ENCODE measurements at places on chromosomes 5 and 9. TPM values are rescaled to one million over a fixed set of nuclear protein-coding genes. Genes with fewer than 3 reads are reported as not detected.
A peak's percentile ranks its signal among the peaks of the same experiment; 100 is the strongest.

GRCh38 chr5:57577432-57578175, 95.0 kb upstream of the ACTBL2 start:
- DNase-seq: no peak
- H3K36me3 ChIP-seq: no peaks in the 10 kb centered on the region
- H3K4me3 ChIP-seq: no peak overlapping the region
- H3K4me1 ChIP-seq: no peaks in the 10 kb centered on the region
- no peak overlapping the region for H3K27ac ChIP-seq

GRCh38 chr9:86406366-86406765, 52.2 kb upstream of the TUT7 start:
- H3K4me3 ChIP-seq: no peak overlapping the region
- peaks cover 40% of the 10 kb centered on the region for H3K4me1 ChIP-seq
- peak overlapping the region; percentile 82 for H3K27ac ChIP-seq
- DNase-seq: peak; percentile 28
- no peaks in the 10 kb centered on the region for H3K36me3 ChIP-seq

GRCh38 chr9:121358751-121359150, 11.3 kb downstream of the STOM start:
- H3K4me3 ChIP-seq: no peak overlapping the region
- DNase-seq: no peak
- H3K27ac ChIP-seq: peak overlapping the region; percentile 71
- H3K36me3 ChIP-seq: peaks cover 14% of the 10 kb centered on the region
- H3K27me3 ChIP-seq: no peaks in the 10 kb centered on the region

DNA sequence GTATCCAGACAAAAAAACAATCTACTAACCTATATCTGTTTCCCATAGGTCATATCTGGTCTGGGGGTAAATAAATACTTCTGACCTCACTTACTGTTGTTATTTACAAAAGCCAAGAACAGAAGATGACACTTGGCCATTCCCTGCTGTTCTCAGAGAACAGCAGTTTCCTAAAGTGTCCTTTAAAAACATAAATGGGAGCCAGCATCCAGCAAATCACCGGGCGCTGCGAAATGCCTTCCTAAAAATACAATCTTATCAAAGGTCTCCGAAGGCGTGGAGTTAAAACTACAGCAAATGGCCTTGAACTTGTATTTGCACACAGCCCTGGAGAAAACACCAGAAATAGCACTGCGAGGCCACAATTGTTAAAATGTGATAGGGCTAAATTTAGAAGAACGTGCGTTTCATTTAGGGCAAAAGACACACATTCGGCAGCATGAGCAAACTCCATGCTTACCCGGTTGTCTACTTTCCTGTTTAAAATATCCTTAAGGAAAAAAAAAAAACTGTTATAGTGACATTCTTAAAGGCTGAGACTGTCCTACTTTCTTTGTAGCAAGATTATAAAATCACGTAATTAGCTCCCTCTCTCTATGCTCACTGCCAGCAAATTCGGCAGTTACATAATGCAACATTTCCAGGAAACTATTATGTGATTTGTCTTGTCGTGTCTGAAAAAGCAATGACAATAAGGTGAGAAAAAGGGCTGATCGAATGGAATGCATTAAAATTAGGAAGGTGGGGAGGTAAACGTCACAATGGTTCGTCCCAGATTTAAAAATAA, 1.5 kb downstream of the NFIL3 start:
- peak overlapping the region; percentile 97 for H3K27ac ChIP-seq
- H3K4me3 ChIP-seq: peak overlapping the region; percentile 64
- no peaks in the 10 kb centered on the region for H3K27me3 ChIP-seq
- no peaks in the 10 kb centered on the region for H3K36me3 ChIP-seq
- peaks cover 72% of the 10 kb centered on the region for H3K4me1 ChIP-seq

DNA sequence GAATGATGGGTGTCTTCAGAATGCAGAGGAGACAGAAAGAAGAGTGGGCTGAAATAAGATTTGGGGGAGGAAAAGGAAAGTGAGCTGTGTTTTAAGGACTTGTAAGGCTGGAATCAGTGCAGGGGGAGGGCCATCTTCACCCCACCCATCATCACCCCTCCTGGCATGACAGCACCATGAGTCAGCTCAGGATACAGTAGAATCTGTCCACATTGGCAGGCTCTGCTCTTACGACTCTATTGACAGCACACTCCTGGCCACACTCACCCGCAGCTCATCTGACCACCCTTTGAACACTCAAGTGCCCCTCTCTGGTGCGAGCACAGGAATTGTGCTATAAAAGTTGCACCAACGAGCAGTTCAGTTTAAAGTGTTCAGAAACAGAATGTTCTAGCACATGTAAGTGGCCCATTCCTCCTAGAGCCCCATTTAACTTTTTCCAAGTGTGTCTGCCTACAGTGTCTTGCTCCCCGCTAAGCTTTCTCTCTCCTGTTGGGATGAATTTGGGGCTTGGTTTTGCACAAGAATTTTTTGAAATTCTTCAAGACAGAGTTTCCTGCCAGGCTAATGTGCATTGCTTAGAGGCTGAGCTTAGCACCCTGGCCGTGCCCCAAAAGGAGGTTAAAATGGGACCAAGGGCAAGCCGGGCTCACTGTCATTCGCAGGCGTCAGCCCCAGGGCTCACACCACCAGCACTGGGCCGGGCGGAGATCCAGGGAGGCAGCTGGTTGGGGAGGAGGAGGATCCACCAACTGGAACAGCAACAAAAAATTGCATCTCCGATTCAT, 12.0 kb downstream of the ADRA1B start:
- peak; percentile 31 for DNase-seq
- H3K27ac ChIP-seq: no peak overlapping the region
- H3K36me3 ChIP-seq: no peaks in the 10 kb centered on the region
- H3K4me3 ChIP-seq: no peak overlapping the region

GRCh38 chr5:135242021-135242865, 156.8 kb downstream of the MACROH2A1 start:
- H3K36me3 ChIP-seq: no peaks in the 10 kb centered on the region
- no peaks in the 10 kb centered on the region for H3K27me3 ChIP-seq
- no peak overlapping the region for H3K4me3 ChIP-seq
- H3K27ac ChIP-seq: peak overlapping the region; percentile 88

- H3K36me3 ChIP-seq: no peaks in the 10 kb centered on the region
- no peak for DNase-seq
- H3K27me3 ChIP-seq: no peaks in the 10 kb centered on the region
- H3K27ac ChIP-seq: no peak overlapping the region
Measured at GRCh38 chr5:58764199-58764598, 181.3 kb downstream of the RAB3C start.

DNA sequence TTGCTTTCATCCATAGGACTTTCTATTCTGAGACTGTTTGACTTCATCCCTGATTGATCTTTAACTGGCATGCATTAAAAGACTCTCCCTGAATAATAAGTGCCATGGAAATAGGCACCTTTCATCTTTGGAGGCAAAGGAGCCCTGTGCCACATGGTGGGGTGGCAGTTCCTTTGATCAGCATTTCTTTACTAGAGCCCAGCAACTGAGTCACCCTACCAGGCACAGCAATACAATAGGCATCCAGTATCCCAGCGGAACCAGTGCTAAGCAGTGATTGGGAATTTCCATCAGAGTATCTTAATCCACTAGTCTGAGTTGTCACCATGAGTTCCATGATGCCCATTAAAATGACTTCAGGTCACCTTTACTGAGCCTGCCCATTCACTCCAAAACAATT, 476.1 kb upstream of the MPDZ start:
- no peaks in the 10 kb centered on the region for H3K4me1 ChIP-seq
- no peaks in the 10 kb centered on the region for H3K27me3 ChIP-seq
- no peak overlapping the region for H3K27ac ChIP-seq

GRCh38 chr5:144315994-144316634, 145.4 kb downstream of the KCTD16 start:
- no peaks in the 10 kb centered on the region for H3K27me3 ChIP-seq
- H3K4me1 ChIP-seq: no peaks in the 10 kb centered on the region

DNA sequence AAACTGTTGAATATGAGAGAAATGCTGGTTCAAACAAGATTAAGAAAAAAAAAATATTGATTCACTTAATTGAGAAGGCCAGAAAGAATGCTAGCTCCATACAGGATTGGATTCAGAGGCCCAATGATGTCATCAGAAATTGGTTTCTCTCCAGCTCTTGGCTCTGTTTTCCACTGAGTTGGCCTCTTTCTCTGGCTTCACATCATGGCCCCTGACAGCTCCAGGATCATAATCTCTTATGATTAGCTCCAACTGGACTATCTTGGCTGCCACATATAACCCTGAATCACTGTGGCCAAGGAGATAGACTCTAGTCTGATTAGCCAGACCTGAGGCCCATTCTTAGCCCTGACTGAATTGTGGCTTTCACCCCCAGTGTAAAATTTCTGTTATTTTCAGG, 244.7 kb upstream of the GRAMD2B start:
- H3K36me3 ChIP-seq: no peaks in the 10 kb centered on the region
- no peak for DNase-seq
- no peak overlapping the region for H3K4me3 ChIP-seq
- no peaks in the 10 kb centered on the region for H3K4me1 ChIP-seq

- peak; percentile 55 for DNase-seq
- no peak overlapping the region for H3K27ac ChIP-seq
- peak overlapping the region; percentile 40 for H3K4me3 ChIP-seq
- H3K36me3 ChIP-seq: no peaks in the 10 kb centered on the region
- peaks cover 46% of the 10 kb centered on the region for H3K4me1 ChIP-seq
- H3K27me3 ChIP-seq: peaks cover 28% of the 10 kb centered on the region
Measured at GRCh38 chr9:93827545-93828330, 127.4 kb downstream of the BARX1 start.

DNA sequence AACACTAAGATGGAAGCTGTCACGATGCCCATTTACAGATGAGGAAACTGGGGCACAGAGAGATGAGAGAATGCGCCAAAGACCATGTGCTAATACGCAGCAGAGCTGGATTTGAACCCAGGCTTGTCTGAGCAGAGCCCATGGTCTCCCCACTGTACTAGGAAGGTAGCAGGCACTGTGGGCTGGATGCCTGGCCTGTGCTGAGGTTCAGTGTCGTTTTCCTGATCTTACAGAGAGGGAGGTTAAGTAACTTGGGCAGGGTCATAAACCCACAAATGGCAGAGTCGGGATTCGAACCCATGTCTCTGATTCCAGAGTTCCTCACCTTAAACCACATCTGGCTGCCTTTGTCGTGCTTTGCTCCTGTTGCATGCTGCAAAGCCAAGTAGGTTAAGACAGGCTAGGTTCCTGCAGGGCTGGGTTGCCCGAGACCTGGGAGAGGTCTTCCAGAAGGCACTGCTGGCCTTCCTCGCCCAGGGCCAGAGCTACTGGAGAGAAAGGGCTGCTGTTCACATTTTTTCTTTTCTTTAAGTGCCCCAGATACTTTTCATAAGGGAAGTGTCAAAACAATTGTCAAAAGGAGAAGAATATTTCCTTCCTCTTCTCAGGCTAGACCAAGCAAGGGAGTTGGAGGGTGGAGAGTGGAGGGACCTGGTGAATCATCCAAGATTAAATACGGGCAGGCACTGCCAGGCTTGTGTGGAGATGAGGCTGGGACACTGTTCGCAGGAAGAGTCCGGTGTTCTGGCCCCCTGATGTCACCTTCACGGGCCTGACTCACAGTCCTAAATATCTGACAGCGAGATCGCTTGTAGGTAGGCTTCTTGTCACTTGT, 3.2 kb downstream of the NEK6 start:
- no peaks in the 10 kb centered on the region for H3K36me3 ChIP-seq
- peak; percentile 40 for DNase-seq
- peak overlapping the region; percentile 74 for H3K4me3 ChIP-seq

DNA sequence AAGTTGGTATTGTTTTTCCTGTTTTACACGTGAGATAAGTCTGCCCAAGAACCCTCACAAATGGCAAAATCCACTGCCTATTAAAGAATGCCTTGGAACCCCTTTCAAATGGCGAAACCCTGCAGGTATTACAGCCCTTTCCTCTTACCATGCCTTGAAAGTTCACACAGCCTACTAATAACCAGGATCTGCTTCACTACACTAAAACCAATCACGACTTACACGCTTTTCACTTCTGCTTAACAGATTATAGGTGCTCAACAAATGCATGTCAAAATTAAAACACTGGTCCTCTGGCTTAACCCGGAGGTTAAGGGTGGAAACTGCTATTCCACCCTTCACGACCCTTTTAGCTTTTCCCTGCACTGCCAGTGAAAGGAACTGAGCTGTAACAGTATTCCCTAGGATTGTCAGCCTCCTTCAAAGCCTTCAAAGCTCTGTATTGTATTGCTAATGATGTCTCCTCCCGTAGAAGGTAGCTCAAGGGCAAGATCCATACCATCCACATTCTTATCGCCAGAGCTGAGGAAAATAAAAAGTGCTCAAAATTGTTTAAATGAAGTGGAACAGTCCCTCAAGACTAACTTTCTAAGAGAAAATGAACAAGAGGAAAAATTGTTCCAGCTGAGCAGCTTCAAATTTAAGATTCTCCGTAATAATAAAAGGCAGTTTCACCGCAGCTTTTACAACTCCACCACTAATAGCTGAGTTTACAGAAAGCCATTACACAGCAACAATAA, 997 bp downstream of the AUH start:
- peak overlapping the region; percentile 100 for H3K4me3 ChIP-seq
- H3K4me1 ChIP-seq: peaks cover 23% of the 10 kb centered on the region
- H3K27ac ChIP-seq: peak overlapping the region; percentile 92
- H3K36me3 ChIP-seq: no peaks in the 10 kb centered on the region
- DNase-seq: no peak

DNA sequence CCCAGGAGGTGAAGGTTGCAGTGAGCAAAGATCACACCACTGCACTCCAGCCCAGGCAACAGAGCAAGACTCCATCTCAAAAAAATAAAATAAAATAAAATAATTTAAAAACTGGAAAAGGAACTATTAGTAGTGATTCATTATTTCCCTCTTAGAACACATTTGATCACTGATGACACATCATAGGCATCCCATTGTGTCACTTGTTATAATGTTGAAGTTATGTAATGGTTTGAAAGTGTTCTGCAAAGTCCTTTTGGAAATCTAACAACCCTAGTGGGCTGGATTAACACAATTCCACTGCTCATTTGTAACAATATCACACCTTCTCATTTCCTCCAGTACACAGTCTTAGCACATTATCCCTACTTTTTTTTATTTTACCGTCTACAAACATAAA, 81.8 kb upstream of the LMNB1 start:
- H3K27me3 ChIP-seq: no peaks in the 10 kb centered on the region
- H3K36me3 ChIP-seq: no peaks in the 10 kb centered on the region
- H3K27ac ChIP-seq: no peak overlapping the region

CREBRF gene
- 3.2 TPM for polyA plus RNA-seq

ACOT12 gene
- polyA plus RNA-seq: not detected

ANKRA2 gene
- 21.8 TPM for polyA plus RNA-seq

PCDHA9 gene
- not detected for polyA plus RNA-seq

TTC16 gene
- 0.12 TPM for polyA plus RNA-seq

FGF18 gene
- polyA plus RNA-seq: 0.37 TPM

PHF24 gene
- polyA plus RNA-seq: not detected

CCL27 gene
- not detected for polyA plus RNA-seq
